ENCODE measurements at places on chromosomes 2 and 18.

DNA sequence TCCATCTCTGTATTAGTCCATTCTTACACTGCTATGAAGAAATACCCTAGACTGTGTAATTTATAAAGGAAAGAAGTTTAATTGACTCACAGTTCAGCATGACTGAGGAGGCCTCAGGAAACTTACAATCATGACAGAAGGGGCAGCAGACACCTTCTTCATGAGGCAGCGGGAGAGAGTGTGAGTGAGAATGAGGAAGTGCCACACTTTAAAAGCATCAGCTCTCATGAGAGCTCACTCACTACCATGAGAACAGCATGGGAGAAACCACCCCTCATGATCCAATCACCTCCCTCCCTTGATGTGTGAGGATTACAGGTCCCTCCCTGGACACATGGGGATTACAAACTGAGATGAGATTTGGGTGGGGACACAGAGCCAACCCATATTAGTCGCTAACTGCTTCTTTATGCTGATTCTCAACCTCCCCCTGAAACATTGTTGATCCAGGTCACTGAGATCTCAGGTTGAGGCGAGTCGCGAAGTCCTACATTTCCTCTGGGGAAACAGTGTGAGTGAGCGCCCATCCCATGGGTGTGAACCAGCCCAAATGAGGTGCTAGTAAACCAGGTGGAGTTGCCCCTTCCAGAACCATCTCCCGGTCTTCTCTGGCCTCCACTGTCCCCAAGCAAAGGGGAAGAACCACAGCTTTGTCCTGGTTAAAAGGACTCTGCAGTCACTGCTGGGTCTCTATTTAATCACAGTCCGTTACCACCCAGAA is 123.8 kb downstream of the CAPN13 start:
- no peak for DNase-seq

DNA sequence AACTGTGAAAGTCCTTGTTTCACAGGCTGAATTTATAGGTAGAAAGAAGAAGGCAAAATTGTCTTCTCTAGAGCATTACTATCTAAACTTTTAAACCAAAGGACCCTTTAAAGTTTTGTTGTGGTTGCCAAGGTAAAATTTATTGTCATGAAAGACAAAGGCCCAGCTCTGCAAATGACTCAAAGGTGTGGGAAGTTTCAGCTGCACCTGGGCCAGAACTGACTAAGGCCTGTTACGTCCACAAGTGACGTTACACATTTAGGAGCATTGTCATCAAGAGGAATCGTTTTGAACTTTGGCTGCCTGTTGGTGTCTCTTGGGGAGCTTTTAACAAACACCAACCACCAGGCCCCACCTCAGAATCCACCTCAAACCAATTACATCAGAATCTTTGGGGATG is 8.1 kb upstream of the DSC3 start:
- DNase-seq = no peak

- no peak for DNase-seq
Measured at GRCh38 chr2:82998781-82999180, 1460.3 kb downstream of the SUCLG1 start.

DNA sequence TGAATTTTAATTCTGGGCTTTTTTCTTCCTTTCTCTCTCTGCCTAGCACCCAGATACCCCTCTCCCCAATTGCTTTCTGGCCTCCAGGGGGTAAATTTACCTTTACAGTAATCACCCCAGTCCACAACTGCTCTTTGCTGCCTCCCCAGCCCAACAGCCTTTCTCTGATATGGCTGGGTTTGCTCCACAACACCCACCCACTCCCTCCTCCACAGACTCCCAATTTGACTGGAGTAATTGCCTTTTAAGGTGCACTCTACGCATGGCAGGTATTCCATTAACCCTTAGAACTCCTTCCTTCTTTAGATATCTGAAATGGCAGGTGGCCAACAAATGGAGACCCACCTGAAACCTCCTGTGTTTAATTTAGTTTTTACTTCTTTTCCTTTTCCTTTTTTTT is 3.6 kb downstream of the CELF4 start:
- no peak for DNase-seq

- no peak for DNase-seq
Measured at GRCh38 chr2:48229063-48229462, 300.9 kb upstream of the STON1 start.

DNA sequence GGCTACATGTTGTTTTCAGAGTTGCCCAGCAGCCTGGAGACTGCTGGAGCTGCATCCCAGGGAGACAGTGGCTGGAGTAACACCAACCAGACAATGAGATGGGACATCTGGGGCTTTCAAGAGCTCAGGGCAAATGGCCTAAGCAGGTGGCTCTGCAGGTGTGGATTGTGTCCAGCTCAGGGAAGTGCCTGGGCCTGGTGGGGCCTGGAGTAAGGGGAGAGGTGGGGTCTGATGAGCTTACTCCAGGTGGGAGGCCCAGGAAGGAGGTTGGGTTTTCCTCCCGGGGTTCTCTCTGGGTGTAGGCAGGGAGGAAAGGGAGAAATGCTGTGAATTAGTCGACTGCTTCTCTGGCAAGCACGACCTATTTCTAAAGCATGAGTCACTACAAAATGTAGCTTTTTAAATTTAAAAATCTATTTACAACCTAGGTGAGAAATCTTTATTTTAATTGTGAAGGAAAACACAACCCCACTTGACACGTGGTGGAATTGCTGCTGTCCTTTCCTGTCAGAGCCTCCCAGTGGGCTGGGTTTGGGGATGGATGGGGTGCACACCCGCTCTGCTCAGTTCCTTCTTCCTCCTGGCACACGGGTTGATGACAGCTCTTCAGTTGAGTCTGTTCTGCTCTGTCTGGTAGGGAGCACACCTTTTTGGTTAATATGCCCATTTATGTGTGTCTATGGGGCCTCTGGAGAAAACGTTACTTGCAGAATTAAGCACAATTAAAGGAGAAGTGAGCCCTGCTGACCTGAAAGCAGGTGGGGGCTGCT is 81.6 kb downstream of the SH3RF3 start:
- no peak for DNase-seq

GRCh38 chr2:43576981-43577892 is 18.6 kb downstream of the THADA start:
- no peak for DNase-seq

GRCh38 chr18:24014062-24014985 is at the start of gene TTC39C:
TSS of gene TTC39C (plus strand) at chr18:24014754. CDS start at chr18:24014872, 118 bp downstream.
- DNase-seq = peak; percentile 49

- no peak for DNase-seq
Measured at GRCh38 chr18:62867534-62867933, 152.2 kb downstream of the PHLPP1 start.

DNA sequence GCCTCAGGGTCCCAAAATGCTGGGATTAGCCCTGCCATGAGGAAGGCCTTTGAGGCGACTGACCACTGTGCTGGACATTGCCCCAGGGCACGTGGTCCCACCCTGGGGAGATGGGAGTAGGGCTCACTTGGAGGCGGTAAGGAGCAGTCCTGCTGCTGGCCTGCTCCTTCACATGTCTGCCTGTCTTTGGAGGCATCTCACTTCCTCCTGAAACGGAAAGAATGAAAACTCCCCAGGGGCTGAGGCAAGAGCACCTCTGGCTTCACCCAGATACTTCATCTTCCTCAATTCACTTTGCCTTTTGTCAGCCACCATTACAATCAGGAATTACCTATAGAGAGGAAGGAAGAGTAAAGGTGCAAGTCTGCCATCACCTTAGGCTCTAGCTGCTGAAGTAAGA is 59.9 kb upstream of the GATA6 start:
- no peak for DNase-seq

DNA sequence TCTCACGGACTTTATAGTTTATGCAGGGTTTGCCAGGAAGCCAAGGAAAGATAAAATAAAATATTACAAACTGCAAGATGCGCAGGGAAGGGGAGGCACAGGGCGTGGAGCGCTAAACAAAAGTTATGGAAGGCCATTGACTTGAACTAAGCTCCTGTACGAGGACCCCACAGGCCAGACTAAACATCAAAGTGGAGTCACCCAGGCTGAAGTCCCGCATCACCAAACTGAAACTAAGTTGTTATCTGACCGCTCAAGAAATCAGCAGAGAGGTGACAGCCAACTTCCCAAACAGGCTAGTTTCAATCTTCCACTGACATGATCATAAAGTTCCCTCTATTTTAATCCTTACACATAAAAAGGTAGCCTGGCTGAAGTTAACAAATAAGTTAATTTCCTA is 90.5 kb upstream of the YWHAQ start:
- no peak for DNase-seq

DNA sequence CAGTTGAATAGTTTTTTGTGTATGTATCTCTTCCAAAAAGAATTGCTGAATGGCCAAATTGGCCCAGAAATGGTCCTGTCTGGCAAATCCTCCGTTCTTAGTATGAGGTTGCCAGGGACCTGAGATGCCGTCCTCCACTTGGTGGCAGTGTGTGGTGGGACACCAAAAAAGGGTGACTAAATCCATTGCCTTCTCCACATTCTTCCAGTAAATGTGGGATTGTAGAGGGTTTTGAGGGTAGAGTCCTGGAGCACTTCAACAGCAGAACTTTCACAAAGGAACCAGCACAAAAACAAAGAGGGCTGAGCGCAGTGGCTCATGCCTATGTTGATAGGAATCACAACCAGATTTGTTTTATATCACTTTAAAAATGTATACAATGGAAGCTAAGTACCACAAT is 199.9 kb downstream of the BCL2 start:
- no peak for DNase-seq
